C1 segment of cervical spinal cord (tissue), 14 donors: ENCODE measurements at places on chromosomes 2 and 18.

- no peak for DNase-seq
Measured at GRCh38 chr18:41936471-41937134, 18.4 kb upstream of the PIK3C3 start.

DNA sequence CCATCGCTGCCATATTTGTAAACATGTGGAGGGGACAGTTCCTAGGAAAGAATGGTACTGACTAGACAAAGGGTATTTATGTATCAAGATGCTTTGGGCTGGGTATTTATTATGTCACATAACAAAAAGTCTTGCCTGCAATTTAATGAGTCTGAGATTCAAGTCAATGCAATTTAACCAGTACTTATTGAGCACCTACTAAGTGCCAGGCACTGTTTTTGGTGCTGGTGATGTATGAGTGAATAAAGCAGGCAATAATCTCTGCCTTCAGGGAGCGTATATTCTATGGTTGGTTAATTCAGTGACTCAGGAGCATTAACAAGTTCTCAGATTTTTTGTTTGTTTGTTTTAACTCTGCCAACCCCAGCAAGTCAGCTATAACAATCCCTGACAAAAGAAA is 24.6 kb upstream of the ACVR1 start:
- DNase-seq, result no peak

- no peak for DNase-seq
Measured at GRCh38 chr2:230779126-230779525, 66.5 kb downstream of the CAB39 start.

DNA sequence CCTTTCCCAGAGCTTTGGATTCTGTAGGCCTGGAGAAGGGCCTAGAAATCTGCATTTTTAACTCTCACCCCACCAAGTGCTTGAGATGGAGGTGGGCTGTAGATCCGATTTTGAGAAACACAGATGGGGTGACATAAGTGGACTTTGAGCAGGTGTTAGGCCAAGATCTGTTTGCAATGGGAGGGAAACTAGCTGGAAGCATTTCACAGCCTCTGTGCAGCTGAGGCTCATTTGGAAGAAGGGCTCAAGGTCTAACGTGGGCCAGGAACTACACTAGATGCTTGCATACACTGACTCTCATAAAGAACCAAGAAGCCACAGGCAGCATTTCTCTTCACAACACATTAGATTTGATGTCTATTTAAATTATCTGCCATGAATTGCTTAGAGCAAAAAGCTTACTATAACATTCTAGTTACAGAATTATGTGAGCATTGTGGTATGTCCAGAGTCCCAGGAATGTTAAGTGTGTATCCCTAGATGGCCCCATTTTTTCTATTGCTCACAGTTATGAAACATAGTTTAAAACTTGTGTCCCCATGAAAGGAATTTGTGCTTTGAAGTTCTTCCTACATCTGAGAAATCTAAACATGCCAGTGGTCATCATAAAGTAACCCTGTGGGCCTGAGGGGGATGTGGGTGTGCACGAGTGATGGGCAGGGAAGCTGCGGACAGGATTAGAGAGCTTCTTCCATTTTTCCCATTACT is 77.2 kb downstream of the CD28 start:
- DNase-seq, result no peak

DNA sequence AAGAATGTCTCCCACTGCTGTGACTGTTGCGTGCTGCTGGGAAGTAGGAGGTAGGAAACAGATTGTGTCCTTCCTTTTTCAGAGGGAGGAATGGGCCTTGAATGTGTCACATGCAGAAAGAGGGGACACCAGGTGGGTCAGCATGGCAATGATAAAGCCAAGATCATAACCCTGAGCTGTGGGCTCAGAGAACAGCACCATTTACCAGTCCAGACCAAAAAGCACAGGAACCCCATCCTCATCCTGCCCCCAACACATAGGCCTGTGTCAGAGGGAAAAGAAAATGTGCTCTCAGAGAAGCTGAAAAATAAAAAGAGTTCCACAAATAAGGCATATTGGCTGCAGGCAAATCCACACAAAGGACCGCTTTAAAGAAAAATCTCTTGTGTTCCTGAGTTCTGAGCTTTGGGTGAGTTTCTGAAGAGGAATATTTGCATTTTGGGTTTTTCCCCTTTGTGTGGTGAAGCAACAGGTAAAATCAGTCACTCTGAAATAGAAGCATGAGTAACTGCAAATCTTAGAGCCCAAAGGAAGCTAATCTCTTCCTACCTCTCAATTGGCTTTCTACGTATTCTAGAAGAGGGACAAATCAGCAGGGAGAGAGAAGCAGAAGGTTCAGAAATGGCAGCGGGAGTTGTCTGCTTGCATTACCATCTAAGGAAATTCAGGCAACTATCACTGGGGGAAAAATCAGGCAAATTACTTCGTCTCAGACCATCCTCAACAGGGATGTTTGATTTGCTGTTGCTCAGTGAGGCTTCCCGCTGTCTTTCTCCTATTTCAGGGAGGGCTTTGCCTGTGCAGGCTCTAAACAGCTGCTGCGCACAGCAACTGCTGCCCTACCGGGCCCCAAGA is 106.8 kb downstream of the BCL11A start:
- no peak for DNase-seq

DNA sequence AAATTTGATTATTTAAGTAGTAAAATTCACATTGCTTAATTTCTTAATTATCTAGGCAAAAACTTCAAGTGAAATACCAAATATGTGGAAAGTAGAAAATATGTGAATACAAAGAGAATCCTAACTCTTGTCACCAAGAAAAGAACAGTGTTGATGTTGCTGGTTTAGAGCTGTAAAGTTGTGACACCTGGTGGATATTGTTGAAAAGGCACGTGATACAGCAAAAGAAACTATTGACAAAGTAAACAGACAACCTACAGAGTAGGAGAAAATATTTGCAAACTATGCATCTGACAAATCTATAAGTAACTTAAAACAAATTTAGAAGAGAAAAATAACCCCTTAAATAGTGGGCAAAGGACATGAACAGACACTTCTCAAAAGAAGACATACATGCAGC is 25.6 kb upstream of the ZC3H15 start:
- no peak for DNase-seq

GRCh38 chr2:102166189-102166845 is 20.5 kb upstream of the IL1RL2 start:
- DNase-seq, result no peak

DNA sequence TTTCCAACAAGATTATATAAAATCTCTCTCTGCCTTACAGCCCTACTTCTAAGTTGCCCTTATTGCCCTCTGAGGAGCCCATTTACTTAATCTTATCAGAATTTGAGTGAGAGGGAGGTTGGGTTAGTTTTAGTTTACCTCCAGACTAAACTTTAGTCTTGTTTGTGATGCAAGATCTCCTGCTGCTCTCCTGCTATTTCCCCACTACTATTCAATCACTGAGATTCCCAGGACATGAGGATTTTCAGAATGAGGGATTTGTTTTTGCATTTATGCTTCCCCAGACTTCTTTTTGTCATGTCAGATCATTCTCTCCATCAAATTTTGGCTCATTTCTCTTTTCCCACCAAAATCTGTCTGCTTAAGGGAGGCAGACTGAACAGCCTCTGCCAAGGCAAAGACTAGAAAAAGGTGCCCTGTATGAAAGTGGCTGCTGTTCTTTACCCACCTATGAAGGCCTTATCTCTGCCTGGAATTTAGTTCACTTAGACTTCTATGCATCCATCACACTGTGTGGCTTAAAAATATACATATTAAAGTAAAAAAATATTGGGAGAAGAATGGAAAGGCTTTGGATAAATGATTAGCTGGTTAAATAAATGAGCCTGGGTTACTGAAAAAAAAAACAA is 401.3 kb downstream of the PID1 start:
- DNase-seq, result no peak

DNA sequence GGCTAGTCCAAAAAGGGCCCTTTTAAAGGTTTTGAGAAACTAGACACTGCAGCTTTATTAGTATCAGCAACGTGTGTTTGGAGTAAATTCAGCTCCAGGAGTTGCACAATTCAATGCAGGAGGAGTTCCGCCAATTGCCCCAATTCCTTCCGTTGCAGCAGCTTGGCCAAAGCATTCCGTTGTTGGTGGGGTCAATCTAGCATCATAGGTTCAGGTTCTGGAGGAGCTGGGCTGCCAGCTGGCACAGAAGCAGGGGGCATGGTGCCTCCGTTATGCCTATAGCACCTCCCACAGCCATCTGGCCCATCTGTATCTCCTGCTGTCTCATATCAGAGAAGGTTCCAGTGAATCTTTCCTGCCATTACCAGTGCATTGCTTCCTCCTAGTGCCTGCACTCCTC is 55.4 kb downstream of the REL start:
- peak; percentile 89 for DNase-seq

DNA sequence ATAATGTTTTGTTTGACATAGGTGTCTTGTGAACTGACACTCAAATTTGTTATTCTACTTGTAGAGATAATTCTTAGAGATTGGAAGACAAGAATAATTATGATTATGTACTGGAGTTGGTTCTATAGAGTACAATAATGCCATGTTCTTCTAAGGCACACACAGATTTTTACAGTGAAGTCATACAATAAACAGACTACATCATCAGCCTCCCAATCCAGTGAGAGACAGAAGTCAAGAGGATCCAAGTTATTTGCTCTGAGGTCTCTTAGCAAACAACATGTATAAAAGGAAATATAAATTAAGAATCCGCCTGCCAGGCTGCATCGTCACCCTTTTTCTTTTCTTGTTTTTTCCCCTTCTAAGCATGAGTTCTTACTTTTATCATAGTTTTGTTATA is 613.5 kb upstream of the SETBP1 start:
- no peak for DNase-seq

- no peak for DNase-seq
Measured at GRCh38 chr2:39730276-39730675, 48.8 kb downstream of the THUMPD2 start.

GRCh38 chr18:36334798-36335197 is 37.3 kb downstream of the FHOD3 start:
- DNase-seq, result no peak

DNA sequence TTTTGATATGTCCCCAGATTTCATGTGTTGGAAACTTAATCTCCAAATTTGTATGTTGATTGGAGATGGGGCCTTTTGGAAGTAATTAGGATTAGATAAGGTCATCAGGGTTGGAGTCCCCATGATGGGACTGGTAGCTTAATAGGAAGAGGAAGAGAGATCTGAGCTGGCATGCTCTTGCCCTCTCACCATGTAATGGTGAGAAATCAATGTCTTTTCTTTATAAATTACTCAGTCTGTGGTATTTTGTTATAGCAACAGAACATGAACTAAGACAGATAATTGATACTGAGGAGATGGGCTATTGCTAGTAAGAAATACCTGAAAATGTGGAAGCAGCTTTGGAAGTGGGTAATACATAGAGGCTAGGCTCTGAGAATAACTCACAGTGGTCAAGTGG is 48.0 kb downstream of the CDC42EP3 start:
- DNase-seq, result no peak

- DNase-seq, result no peak
Measured at GRCh38 chr18:27520401-27520800, 335.3 kb upstream of the CHST9 start.

- DNase-seq, result no peak
Measured at GRCh38 chr2:176885001-176885643, 327.5 kb upstream of the HNRNPA3 start.

- no peak for DNase-seq
Measured at GRCh38 chr2:172420216-172420615, 7.2 kb upstream of the ITGA6 start.

DNA sequence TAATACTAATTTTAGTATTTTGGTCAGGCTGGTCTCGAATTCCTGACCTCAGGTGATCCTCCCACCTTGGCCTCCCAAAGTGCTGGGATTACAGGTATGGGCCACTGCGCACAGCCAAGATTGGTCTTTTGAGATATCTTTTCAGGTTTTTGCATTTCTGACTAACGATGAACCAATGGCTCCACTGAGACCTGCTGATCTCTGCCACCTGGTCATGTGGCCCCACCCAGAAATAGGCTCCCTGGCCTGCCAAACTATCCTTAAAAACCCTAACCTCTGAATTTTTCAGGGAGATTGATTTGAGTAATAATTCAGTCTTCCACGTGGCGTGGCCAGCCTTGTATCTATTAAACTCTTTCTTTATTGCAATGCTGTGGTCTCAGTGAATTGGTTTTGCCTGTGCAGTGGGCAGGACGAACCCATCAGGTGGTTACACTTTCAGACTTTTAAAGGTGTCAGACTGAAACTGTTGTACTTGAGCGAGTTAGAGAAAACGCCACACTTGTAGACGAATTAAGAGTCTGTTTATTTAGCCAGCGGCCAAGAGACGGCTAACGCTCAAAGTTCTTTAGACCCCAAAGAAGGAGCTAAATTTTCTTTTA is 85.8 kb upstream of the MSH6 start:
- DNase-seq, result no peak

- DNase-seq, result no peak
Measured at GRCh38 chr2:118729760-118730159, 117.7 kb downstream of the EN1 start.

DNA sequence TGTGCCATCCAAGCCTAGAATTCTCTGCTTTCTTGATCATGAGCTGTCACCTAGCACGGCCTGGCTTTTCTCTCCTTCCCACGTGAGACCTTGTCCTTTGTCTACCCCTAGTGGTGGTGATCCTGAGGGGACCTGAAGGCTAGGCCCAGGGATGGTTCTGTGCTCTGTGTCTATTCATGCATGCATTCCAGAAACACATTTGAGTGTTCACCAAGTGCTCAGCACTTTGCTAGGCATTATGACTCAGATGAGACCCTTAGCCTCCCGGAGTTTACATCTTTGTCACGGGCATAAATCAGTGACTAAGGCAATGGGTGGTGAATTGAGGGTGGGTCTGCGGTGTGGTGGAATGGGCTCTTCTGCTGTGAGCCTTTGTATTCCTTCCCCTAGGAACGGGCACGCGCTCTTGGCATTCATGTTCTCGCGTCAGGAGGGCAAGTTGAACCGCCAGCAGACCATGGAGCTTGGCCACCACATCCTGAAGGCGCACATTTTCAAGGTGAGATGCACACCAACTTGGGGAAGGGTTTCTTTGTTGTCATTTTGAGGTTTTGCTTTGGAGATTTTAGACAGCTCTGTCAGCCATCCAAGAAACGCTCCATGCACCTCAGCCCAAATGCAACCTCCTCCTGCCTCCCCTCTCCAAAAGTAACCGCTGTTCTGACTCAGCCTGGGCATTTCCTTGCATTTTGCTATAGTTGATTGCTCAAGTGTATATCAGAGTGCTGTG is 100.9 kb downstream of the WDSUB1 start:
- no peak for DNase-seq

GRCh38 chr2:118940486-118941120 is 1.4 kb upstream of the MARCO start:
- DNase-seq, result no peak

- no peak for DNase-seq
Measured at GRCh38 chr2:166376488-166376828, 714 bp upstream of the SCN9A start.
